ENCODE measurements at places on chromosomes 11 and 22. TPM values are rescaled to one million over a fixed set of nuclear protein-coding genes. Genes with fewer than 3 reads are reported as not detected.

DNA sequence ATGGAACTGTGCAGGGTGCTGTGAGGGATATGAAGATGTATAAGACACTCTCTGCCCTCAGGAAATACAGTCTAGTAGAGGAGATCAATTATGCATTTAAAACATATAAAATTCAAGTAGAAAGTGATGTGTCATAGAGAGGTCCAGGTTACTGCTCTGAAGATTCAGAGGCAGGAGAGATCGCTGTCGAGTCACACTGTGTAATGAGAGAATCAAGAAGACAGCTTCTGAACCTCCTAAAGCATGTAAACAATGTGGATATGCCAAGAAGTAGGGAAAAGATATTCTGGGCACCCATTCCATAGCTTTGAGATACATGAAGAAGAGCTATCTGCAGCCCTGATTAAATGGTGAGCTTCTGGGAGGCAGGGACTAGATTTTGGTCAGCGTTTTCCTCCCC, 16.7 kb downstream of the SSH3 start:
- DNase-seq = no peak

MS4A4A gene
- 5.6 TPM for total RNA-seq

DNA sequence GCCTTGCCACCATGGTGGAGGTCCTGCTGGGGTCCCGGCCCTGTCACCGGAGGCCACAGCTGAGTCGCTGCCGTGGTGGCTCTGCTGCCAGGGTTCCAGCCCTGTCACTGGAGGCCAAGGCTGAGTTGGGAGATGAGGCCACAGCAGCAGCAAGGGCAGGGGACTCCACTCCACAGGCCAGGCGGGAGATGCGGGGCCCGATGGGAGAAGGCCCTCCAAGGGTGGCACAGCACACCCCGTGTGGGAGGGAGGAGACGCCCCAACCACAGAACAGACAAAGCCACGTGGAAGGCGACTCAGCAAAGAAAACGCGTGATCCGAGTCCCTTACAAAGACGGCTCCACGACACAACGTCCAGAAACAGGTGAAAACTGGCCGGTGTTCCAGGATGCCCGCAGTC, 159.3 kb downstream of the BRD1 start:
- no peak for DNase-seq

OR56A1 gene
- not detected for total RNA-seq

IL18BP gene
- total RNA-seq = 3.0 TPM

IGSF22 gene
- total RNA-seq = 0.13 TPM

DNA sequence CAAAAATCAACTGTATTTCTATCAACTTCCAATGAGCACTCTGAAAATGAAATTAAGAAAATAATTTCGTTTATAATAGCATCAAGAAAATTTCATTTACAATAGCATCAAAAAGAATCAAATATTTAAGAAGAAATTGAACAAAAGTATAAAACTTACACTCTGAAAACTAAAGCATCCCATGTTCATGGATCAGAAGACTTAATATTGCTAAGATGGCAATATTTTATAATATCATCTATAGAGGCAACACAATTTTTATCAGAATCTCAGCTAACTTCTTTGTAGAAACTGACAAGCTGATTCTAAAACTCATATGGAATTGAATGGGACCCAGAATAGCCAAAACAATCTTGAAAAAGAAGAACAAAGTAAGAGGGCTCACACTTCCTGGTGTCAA, 19.9 kb downstream of the NUP160 start:
- DNase-seq = no peak

- no peak for DNase-seq
Measured at GRCh38 chr11:100008417-100008816, 678.7 kb upstream of the ARHGAP42 start.

TUB gene
- total RNA-seq = 1.2 TPM

DNA sequence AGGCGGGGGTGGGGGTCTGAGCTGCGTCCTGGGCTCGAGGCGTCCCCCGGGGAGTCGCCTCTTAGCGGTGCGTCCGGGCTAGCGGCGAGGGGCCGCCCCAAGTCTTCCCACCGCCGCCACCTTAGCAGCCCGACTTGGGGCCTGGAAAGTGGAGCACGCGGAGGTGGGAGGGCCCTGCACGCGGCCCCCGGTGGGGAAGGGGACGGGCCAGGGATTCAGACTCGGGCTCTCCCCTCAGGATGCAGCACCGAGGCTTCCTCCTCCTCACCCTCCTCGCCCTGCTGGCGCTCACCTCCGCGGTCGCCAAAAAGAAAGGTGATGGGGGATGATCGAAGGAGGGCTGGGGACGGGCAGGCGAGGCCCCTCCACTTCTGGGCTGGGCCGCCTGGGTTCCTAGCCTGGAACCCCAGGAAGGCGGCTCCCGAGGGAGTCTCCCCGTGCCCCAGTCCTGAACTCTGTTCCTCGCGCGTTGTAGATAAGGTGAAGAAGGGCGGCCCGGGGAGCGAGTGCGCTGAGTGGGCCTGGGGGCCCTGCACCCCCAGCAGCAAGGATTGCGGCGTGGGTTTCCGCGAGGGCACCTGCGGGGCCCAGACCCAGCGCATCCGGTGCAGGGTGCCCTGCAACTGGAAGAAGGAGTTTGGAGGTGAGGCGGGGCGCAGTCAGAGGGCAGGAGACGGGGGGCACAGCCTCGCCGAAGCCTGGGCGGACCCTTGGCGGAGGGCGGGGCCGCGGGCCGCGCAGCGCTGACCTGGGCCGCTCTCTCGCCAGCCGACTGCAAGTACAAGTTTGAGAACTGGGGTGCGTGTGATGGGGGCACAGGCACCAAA, 563 bp downstream of the MDK start:
- no peak for DNase-seq

TMEM138 gene
- total RNA-seq = 23.7 TPM

- no peak for DNase-seq
Measured at GRCh38 chr22:38290347-38290746, 17.5 kb upstream of the TMEM184B start.

PRDX5 gene
- total RNA-seq = 96.4 TPM

PKDREJ gene
- 0.05 TPM for total RNA-seq

DNA sequence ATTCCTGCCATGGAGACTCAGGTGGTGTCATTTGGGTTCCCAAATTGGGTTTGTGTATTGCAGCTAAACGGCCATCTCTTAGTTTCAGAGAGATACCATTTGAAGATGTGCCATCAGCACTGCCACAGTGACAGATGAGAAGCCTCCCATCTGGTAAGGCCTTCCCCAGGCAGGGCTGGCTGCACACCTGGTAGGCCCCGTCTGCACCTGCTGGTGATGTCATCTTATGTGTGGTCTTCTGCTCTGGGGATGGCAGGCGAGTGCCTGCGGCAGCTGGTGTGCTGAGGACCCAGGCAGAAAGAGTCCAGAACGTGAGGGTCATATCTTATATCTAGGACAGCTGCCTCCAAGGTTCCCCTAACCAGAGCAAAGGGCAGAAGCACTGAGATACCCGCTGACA, 100.6 kb downstream of the CSNK2A3 start:
- DNase-seq = no peak

- DNase-seq = no peak
Measured at GRCh38 chr11:61718621-61719302, 33.7 kb upstream of the MYRF start.

DNA sequence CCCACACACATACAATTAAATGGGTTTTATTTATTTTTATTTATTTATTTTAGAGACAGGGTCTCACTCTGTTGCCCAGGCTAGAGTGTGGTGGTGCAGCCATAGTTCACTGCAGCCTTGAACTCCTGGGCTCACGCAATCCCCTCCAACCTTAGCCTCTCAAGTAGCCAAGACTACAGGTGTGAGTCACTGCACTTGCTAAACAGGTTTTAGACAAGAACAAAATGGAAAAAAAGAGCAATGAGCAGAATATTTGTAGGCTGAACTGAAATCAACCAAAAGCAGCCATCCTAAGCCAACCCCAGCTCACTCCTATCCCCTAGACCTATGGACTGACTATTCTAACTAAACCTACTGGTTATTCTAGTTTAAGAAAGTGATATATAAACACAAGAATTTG, 37.8 kb downstream of the MRE11 start:
- no peak for DNase-seq

GRCh38 chr11:20055312-20055711, 105.0 kb downstream of the DBX1 start:
- DNase-seq = no peak

GRCh38 chr22:24450610-24451009, 23.2 kb downstream of the ADORA2A start:
- no peak for DNase-seq

- DNase-seq = no peak
Measured at GRCh38 chr11:104028476-104029263, 7.8 kb upstream of the DDI1 start.

DNA sequence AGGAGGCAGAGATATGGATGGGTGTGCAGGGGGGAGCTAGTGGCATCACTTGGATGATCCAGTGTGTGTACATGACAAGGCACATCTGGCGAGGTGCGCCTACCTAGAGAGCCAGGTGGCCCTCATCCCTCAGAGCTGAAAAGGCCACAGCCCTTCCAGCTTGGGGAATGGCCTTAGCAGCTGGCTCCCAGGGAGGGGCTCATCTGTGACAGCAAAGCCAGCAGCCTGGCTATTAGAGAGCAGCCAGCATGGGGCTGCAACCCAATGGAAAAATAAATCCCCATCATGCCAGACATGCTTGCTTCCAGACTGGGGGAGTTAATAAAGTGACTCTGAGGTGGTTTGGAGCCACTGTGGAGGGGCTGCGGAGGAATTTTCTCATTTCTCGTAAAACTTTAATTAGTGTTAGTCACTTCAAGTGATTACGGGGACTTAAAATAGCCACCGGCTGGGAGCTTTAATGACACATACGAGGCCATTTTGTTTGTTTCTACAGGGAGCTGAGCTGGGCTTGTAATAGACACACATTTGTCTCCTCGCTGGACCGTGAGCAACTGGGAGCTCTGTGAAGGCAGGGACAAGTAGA, 111.2 kb upstream of the ALX4 start:
- peak; percentile 22 for DNase-seq

DNA sequence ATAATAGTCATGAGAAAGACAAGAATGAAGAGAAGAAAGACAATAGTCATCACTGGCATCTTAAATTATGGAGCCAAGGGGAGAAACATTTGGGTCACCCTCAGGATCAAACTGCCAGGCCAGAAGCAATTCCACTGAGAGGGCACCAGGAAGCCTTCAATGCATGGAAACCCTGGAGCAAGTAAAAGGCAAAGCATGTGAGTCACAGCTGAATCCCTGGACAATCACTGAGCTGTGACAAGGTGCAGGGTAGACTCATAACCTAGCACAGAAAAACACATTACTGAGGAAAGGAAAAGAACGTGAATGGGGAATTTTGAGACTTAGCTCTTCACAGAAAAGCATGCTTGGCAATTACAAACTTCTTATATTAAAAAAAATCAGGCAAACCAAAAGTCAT, 1.6 kb downstream of the KCNJ1 start:
- no peak for DNase-seq

GRCh38 chr11:113397212-113397611, 9.6 kb downstream of the ANKK1 start:
- no peak for DNase-seq

- no peak for DNase-seq
Measured at GRCh38 chr11:66187453-66187852, 81.0 kb upstream of the RAB1B start.

- no peak for DNase-seq
Measured at GRCh38 chr22:27580311-27580897, 221.2 kb downstream of the MN1 start.

- no peak for DNase-seq
Measured at GRCh38 chr11:112596324-112596723, 335.7 kb upstream of the PLET1 start.

DNA sequence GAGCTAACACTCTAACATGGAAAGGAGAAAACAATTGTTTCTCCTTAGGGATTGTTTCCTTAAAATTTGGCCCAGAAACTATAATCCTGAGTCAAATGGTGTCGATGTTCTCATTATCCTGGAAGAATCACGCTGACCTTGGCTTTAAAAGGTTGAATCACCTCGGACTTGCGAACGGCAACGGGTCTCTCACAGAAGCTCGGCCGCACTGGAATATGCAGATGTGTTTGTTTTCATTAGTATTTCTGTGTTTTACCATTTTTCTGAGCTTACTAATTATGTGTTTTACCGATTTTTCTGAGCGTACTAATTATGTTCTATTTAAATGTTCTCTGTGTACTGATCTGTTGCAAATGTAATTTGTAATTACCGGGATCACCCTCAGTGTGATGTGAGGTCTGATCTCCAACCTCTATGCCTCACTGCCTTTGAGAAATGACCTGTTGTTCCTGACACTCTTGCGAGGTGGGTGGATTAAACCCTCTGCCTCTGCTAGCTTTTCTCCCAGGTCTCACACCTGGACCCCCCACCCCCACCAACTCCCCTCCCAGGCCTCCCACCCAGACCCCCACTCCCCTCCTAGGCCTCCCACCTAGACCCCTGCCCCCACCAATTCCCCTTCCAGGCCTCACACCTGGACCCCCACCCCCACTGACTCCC, 38.3 kb upstream of the BRSK2 start:
- no peak for DNase-seq

GRCh38 chr11:30487200-30487898, 98.8 kb downstream of the MPPED2 start:
- DNase-seq = no peak

OR52H1 gene
- 0.18 TPM for total RNA-seq

DNA sequence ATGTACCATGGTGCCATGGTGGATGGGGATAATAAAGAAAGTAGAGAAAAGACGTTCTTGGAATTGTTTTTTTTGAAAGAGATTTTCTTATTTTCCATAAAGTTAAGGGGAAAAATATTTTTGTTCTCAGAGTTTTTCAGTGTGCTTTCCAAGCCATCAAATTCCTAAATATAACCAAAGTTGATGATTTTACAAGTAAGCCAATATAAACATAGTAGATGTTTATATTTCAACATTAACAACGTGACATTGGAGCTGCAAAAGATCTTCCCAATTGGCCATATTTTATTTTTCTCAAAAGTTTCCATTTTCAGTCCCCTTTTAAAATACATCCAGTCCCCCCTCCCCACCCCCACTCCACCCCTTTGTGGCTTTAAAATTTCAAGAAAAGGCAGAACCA, 80.9 kb upstream of the PICALM start:
- DNase-seq = no peak

ABCC8 gene
- total RNA-seq = 0.83 TPM

ACTN3 gene
- not detected for total RNA-seq

- no peak for DNase-seq
Measured at GRCh38 chr11:116294630-116295029, 478.2 kb downstream of the BUD13 start.

GRCh38 chr22:21936151-21936775, 16.4 kb downstream of the PPM1F start:
- peak; percentile 49 for DNase-seq
